ENCODE measurements at places on chromosomes 13 and 19.

- peak; percentile 39 for DNase-seq
These were observed 40.5 kb upstream of the GAS6 start for GRCh38 chr13:113904411-113904810.

DNA sequence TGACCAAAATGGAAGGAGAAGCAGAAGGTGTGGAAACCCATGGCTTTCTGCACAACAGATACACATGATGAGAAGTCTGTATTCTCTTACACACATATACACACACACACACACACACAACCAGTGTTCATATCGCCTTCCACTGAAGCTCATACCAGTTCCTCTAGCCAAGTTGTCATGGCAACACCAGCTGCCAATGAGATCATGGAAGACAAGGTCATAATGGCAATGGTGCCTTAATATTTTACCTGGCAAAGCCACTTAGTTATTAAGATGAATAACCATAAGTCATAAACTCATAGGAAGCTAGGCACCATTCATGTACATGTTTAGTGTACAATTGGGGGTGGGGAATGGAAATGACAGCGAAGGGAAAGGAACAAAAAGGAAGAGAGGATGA lies 2.6 kb upstream of the DHRS12 start:
- DNase-seq: peak; percentile 28

GRCh38 chr13:66407128-66407527 lies 823.0 kb downstream of the PCDH9 start:
- no peak for DNase-seq

- no peak for DNase-seq
These were observed 665.6 kb downstream of the SLITRK1 start for GRCh38 chr13:83216479-83217245.

DNA sequence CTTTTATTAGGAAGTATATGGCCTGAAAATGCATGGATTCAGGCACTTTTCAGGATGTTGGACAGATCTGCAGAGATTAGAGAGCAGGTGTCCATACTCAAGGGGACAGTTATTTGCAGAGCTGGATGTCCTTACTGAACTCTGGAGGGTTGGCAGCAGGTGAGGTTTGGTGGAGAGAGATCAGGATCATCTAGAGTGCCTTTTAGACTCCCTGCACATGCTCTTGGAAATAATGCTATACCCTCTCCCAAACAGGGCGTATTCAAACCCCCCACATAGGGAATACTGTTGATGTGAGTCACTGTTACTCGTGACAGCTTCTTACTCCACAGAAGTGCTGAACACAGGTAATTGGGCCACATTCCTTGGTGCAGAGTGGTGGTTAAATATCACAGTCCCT lies 725.7 kb upstream of the SGCG start:
- DNase-seq: no peak

GRCh38 chr13:59480396-59481259 lies 683.1 kb downstream of the DIAPH3 start:
- no peak for DNase-seq

DNA sequence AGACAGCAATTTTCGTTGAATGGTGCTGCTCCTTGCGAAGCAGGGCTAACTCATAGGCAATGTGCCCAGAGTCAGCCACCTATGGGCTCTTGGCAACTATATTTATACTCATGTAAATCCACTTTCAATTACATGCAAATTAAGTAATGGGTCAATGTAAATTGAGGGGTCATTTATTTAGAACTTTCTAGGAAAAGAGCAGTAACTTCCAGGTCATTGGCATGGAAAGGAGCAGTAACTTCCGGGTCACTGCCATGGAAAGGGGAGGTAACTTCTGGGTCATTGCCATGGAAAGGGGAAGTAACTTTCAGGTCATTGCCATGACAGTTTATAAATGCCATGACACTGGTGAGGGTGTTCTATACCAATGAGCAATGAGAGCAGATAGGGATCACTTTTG lies 11.6 kb downstream of the KLK4 start:
- peak; percentile 37 for DNase-seq

- no peak for DNase-seq
These were observed 210.8 kb downstream of the OXGR1 start for GRCh38 chr13:96783511-96783910.

DNA sequence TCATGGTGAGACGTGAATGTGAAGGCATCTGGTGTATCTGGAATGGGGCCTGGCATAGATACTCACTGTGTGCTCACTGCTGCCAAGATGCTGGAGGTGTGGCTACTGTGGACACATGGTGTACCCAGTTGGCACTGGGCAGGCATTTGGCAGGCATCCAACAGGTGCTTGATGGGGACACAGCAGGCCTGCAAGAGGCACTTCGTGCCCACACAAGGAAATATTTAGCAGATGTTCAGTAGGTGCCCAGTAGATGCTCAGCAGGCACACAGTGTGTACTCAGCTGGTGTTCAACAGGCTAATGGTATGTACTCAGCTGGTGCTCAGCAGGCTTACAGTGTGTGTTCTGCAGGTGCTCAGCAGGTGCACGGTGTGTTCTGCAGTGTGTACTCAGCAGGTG lies 14.2 kb downstream of the CRTC1 start:
- DNase-seq: no peak

DNA sequence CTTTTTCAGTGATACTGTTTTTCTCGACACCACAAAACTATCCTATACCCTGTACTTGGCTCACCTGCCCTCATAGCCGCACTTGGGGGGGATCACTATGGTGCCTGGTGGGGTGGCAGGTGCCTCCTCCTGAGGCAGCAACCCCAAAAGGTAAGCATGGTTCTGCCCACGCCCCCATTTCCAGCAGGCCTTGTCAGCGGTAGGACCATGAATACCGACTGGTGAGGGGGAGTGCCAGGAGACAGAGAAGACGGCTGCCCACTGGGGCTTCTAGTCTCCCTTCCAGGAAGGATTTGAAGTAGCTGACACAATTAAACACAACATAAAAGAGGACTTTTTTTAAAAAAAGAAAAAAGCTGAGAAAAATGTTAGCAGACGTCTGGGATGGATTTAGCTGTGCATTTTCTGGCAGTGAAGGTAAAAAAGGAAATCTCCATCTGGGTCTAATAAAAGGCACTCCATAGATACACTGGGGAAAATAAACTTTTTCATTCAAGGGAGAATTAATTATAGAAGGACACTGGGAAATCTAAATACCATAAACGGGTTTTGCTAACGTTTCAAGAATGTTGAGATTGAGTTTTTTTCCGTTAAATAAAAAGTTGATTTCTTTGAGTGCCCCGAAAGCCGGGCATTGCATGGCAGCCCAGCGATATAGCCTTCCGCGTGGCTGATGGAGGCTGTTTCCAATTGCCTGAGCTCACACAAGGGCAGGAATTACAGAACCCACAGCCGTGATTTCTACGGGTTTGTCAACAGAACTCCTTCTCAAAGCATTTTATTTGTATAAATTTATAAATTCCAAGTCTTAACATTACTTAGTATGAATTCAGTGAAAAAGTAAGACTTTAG lies 45.1 kb downstream of the ATP11A start:
- no peak for DNase-seq

- no peak for DNase-seq
These were observed 13.6 kb downstream of the TNFSF13B start for GRCh38 chr13:108283110-108283509.

DNA sequence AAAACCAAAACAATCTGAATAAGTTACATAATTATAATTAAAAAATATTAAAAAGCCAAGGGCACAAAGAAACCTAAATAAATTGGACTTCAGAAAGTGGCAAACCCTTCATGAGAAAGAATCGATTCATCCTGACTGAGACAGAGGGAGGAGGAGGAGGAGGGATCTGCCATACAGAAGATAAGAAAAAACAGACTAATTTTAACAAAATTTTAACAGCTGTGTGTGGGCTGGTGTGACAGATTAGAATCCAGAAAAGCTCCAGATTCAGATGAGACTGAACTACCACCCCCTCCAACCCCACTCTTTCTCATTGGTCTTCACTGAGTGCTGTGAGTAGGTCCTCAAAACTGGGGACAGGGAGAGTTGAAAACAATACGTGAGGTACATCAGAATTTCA lies 111.5 kb upstream of the HTR2A start:
- no peak for DNase-seq

GRCh38 chr13:20247403-20247802 lies 15.3 kb upstream of the GJB6 start:
- no peak for DNase-seq

DNA sequence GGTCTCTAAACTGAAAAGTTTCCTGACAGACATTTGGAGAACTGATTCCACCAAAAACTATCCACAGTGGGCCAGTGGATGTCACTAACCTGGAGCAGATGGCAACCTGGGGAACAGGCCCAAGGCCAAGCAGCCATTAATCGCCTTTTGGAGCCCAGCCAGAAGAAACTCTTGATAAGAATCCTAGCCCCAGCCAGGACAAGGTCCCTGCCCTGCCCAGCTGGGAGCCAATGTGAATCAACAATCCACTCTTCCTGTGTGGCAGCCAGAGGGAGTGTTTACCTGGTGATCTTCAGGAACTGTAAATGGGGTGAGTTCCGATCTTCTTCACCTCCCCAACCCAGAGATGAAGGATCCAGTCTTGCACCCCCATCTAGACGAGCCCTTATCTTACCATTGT lies 14.5 kb upstream of the IGSF23 start:
- DNase-seq: no peak

- DNase-seq: peak; percentile 63
These were observed 25.0 kb downstream of the LRCH1 start for GRCh38 chr13:46577696-46578589.

- DNase-seq: peak; percentile 26
These were observed 1.3 kb downstream of the SAFB start for GRCh38 chr19:5624018-5624663.

DNA sequence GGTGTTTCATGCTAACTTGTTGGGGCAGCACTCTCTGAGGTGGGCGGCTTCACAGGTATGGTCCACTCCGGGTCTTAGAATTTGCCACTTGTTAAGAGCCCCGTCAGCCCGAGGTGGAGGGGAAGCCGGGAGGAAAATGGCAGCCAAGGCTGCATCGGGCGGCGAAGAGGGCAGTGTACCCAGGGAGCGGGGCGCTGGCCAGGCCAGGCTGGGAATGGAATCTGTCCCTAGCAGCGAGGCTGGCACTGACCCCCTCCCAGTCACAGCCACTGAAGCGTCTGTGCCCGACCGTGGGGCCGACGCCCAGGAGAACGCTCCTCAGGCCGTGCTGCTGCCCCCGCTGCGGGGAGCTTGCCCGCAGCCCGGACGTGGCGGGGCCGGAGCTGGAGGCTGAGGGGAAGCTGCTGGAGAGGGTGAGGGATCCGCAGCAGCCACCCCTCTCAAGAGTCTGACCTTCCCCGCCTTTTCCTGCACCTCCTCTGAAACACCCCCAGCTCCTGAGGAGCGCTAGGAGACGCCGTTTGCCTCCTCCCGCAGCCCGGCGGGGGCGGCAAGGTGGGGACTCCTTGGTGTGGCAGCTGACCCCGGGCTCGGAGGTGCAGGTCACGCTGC lies 313.8 kb upstream of the SPRY2 start:
- no peak for DNase-seq

- DNase-seq: no peak
These were observed 25.4 kb upstream of the SCEL start for GRCh38 chr13:77510156-77510555.

GRCh38 chr13:41250993-41251392 lies 12.4 kb downstream of the MTRF1 start:
- no peak for DNase-seq

- DNase-seq: no peak
These were observed 59.0 kb upstream of the FGF14 start for GRCh38 chr13:102460806-102461205.

- no peak for DNase-seq
These were observed 661.2 kb downstream of the TBC1D4 start for GRCh38 chr13:74820809-74821208.

DNA sequence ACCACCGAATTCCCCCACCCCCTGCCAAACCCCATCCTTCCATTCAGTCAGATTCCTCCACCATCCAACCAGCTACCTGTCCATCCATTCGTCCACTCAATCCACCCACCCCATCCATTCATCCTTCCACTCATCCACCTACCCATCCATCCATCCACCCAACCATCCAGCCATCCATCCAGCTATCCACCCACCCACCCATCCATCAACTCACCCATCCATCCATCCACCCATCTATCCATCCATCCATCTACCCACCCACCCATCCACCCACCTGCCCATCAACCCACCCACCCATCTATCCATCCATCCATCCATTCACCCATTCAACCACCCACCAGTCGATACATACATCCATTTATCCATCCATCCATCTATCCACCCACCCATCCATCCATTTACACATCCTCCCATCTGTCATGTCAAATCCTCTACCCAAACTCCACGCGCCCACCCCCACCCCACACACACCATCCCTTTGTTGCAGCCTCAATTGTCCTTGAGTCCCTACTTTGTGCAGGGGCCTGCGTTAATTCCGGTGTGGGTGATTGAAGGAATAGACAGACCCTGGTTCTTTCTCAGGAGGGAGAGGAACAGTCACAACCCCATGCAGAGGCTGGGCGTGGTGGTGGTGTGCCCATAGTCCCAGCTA lies 5.3 kb upstream of the SLC5A5 start:
- DNase-seq: no peak

- DNase-seq: no peak
These were observed 311.6 kb downstream of the ENOX1 start for GRCh38 chr13:43475140-43475539.

DNA sequence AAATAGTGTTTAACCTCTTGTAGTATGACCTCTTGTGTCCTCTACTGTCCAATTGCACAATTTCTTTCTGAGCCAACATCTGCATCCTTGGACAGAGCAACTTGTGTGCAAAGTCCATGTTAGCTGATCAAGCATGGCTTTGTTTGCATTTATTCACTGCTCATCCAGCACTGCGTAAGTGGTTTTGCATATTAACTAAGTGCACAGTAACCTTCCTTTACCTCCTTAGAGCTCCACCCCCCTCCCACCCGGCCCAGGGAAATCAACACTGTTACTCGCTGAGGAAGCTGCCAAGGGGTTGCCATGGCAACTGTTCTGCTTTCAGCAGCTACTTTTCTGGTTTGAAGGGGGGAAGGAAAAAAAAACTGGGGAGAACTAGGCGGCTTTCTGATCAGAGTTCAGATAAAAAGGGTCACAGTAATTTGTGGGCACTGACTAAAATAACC lies 153.5 kb upstream of the KLF12 start:
- peak; percentile 40 for DNase-seq

- DNase-seq: no peak
These were observed 4.4 kb downstream of the TNFRSF19 start for GRCh38 chr13:23574421-23575145.

DNA sequence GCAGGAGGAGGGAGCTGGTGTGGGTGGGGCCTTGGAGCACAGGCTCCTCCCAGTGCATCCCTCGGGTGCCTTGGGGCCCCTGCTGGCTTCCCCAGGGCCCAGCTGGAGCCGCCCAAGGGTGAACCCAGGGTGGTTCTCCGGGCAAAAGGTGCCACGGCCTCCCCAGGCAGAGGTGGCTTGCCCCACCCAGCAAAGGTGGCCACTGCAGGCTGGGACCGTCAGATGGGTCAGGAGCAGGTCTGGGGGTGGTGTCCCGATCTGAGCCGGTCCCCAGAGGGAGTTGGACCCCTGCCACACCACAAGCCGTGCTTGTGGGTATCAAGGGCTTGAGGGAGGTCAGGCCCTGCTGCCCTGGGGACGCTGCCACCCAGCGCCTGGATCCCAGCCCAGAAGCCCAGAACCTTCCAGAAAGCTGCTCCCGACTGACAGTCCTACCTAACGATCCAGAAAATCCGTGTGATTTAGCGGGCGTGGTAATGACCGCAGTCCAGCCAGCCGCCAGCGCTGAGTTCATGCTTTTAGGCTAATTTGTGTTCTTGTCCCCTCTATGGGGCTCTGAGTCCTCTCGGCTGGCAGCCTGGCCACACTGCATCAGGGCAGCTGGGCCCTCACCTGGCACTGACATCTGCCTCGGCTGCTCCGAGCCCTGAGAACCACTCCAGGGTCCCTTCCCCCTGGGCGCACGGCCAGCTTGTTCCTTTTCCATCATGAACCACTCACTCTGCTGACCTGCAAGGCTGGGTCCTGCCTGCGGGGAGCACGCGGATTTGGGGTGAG lies 5.0 kb upstream of the GRIN3B start:
- DNase-seq: no peak

GRCh38 chr19:28596561-28597071 lies 616.3 kb downstream of the UQCRFS1 start:
- no peak for DNase-seq
